D721Med (cell line): ENCODE measurements at places on chromosomes 16 and 17.

GRCh38 chr17:67818110-67819002 is 6.9 kb upstream of the BPTF start:
- DNase-seq = no peak

- DNase-seq = no peak
These were observed 116.4 kb upstream of the CRHR1 start for GRCh38 chr17:45667591-45668171.

DNA sequence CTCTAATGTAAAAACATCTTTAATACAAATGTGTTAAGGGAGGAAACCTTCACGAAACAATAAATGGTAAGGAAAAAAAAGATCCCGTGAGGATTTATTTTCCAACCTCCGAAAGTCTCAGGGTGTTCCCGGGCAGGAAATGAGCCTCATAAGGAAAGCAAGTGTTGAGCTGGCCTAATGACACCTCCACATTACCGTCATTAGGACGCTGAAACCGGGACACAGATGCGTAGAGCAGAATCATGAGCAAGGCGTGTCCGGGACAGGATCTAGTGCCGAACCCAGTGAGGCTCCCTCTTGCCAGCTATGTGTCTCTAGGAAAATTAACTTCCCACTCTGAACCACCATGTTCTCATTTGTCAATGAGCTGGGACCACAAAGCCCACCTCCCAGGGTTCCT is 22.7 kb upstream of the CYTH1 start:
- no peak for DNase-seq

- no peak for DNase-seq
These were observed 735 bp downstream of the PSMD11 start for GRCh38 chr17:32445074-32445415.

GRCh38 chr17:40540448-40540847 is 24.8 kb downstream of the CCR7 start:
- DNase-seq = no peak

GRCh38 chr16:20899477-20900298 is 470 bp downstream of the DCUN1D3 start:
- DNase-seq = no peak

- no peak for DNase-seq
These were observed 229.9 kb downstream of the ABCC12 start for GRCh38 chr16:47925811-47926460.

DNA sequence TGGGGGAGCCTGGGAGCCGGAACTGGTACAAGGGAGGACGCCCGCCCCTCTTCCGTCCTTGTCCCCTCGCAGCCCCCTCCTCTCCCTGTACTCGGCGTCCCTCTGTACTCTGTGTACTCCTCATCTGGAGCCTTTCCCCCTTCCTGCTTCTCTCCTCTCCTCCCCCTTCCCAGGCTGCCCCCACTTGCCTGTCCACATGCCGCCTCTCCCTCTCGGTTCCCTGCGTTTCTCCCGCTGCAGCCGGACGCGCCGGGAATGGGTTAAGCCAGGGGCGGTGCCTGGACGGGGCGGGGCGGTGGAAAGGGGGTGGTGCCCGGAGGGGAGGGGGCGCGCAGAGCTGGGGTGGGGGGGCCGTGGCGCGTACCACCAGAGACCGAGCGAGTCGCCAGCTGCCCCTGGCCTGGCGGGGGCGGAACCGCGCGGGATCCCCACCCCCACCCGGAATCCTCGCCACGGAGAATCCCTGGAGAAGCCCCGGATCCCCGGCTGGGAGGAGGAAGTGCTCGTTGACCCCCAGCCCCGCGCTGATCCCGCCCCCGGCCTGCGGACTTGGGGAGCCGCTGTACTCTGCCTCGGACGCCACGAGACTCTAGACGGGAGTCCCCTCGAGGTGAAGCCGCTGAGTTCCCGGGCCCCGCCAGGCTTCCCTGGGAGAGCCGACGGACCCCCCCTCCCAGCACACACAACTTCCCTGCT is 22.6 kb downstream of the GJD3 start:
- DNase-seq = peak; percentile 76

DNA sequence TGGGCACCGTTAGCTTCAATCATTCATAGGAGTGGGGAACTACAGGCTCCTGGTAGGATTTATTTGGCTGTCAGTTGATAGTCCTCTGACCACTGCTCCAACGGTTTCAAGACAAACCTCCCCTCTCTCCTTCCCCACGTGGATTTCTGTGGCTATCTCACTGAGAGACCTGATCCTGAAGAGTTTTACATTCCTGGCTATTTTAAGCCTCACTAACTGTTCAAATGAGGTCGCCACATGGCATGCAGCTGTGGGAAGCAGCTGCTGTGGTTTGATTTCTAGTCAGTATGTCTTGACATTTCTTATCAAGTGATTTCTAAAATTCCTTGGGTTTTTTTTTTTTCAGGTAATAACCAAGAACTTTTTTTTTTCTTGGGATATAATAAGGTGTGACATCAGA is 38.3 kb downstream of the CDK5R1 start:
- no peak for DNase-seq

DNA sequence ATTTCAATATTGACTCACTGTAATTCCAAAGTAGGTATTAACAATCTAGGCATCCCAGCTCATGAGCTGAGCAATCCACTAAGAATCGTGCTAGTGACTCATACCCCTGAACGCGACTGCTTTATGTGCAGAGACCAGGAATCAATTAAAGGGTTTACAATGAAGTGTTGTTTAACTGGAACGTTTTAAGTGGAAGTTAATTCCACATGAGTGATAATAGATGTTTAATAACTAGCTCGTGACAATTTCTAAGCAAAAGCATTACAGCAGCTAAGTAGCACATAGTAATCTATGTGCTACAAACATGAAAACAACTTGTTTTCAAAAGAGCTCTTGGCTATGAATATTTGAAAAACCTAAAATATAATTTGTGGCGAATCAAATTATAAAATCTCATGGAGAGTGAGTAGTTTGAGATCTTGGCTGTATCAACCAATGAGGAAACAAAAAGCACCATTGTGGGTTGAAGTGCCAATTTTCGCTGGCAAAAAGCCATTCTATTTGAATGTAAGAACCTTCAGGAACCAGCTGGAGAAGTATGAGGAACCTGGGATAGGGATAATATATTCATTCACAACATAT is 9.4 kb downstream of the GJC1 start:
- DNase-seq = peak; percentile 35

DNA sequence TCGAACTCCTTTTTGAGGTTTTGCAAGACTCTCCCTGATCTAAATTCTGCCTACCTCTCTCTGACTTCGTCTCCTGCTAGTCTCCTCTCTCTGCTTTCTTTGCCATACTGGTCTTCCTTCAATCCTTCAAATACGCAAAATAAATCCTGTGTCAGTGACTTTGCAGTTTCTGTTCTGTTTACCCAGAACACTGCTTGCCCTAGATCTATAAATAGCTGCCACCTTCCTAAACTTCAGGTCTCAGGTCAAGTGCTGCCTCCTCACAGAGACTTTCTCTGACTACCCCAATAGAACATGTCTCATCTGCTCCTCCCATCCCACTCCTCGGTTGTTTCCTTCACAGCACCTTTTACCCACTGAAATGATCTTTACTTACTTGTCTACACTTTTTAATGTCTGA is 78.9 kb downstream of the TRIM37 start:
- DNase-seq = no peak

- DNase-seq = no peak
These were observed 84.5 kb downstream of the WNT3 start for GRCh38 chr17:46733837-46734475.

DNA sequence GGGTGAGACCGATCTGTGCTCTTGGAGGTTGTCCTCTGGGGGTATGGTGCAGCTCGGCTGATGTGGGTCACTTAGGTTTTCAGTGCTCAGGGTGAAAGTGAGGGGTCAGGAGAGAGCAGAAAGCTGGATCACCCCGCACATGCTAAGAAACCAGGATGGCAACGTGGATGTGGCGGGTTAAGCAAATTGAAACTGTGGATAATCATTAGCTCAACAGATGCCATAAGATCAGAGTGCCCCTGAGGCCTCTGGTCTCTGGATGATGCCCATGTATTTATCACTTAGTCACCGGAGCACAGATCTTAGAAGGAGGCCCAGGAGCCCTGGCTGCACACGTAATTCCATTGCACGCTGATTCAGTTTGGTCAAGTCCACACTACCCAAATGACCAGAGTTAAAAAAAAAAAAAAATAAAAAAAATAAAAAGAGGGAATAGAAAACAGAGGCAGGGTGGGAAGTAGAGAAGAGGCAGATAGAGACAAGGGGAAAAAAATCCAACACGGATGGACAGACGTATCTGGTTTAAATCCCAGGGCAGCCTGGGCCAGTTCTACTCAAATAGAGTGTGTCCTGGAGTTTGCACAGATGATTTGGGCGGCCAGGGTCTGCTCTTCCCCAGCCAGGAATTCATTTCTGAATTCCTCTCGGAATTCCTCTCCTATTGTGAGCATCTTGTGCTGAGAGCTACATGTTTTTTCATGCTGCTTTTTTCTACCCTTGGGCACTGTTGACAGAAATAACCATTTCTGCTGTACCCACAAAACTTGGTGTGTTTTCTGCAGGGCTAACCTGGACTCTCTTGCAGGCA is 378.3 kb downstream of the CPPED1 start:
- DNase-seq = no peak

GRCh38 chr17:27415120-27415795 is 41.0 kb upstream of the KSR1 start:
- no peak for DNase-seq

DNA sequence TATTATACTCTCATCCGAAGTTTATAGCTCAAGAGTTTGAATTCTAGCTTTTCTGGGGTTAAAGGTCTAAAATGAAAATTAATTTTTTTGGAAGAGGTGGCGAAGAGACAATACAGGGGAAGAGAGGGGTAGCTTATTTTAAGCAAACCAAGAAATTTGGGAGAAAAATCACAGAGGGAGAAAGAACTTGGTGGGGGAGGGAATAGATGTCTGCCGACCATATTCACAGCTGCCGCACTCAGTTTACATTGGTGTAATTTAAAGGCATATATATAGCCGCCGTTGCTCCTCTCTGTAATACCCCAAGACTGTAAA is 6.5 kb upstream of the ZFHX3 start:
- no peak for DNase-seq

DNA sequence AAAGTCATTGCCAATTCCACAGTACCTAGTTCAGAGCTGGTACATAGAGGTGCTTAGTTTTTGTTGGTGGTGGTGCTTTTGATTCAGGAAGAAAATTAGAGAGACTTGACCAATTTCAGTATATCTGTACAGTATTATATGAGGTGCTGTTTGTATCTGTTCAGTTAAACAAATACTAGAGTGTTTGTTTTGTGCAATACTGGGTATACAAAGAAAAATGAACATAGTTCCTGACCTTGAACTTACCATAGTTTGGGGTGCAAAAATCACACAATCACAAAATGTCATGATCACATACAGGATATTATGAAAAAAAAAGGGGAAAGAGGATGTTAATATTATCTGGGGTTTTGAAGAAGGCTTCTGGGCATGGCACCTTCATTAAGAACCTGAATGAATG is 39.8 kb upstream of the GOT2 start:
- DNase-seq = no peak

DNA sequence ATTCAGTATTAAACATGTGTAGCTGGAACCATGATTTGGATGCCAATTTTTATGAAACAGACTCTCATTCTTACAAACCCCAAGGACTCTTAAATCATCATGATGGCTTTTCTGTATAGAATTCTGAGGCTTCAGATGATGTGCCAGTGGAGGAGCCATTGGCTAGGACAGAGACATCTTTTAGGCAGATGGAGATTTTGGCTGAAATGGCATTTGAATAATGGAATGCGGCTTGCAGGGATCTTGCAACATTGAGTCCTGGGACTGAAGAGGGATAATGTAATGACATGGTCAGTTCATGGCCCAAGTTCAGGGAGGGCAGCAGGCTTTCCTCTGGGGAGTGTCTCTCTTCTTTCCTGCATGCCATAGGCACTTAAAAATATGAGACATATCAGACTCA is 172.4 kb downstream of the ABCA8 start:
- DNase-seq = no peak
